NCI-H1048 (cell line): ENCODE measurements at places on chromosomes 4 and X.

- DNase-seq = no peak
Observed at GRCh38 chr4:137656661-137657060, 124.4 kb upstream of the PCDH18 start.

- no peak for DNase-seq
Observed at GRCh38 chr4:108301545-108302251, 133.0 kb upstream of the LEF1 start.

DNA sequence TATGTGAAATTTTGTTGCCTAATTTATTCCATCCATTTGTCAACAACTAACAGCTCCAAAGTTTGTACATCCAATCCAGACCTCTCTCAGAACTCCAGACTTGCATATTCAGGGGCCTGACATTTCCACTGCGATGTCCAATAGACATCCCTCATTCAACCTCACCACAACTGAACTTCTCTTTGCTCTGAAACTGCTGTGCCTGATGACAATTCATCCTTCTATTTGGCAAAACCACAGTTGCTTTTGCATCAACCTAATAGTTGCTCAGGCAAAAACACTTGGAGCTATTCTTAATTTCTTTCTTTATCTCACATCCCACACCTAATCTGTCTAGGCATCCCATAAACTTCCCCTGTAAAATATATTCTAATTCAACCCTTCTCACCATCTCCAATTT, 56.5 kb downstream of the ANTXR2 start:
- DNase-seq = no peak

DNA sequence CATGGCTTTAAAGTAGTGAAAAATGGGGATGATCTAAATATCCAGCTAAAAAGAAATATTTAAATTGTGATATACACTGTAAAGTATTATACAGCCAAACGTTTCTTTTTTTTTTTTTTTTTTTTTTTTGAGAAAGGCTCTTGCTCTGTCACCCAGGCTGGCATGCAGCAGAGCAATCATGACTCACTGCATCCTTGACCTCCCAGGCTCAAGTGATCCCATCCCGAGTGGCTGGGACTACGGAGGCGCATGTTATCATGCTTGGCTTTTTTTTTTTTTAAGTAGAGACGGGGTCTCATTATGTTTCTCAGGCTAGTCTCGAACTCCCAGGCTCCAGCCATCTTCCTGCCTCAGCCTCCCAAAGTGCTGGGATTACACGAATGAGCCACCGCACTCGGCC, 17.1 kb downstream of the SMIM14 start:
- DNase-seq = no peak

DNA sequence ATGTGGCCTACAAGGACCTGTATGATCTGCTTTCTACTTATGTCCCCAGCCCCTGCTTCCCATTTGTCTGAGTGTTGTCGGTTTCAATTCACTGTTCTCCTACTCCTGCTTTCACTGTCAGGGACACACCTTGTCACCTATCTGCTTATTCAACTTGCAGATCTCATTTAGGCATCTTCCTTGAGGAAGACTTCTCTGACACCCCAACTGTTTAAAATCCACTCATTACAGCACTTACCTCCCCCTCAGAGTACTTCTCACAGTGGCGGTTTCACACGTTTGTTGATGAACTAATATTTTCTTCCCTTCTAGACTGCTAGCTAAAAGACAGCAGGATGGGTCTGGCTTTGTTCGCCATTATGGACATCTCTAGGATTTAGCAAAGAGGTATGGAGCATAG, 279.9 kb upstream of the TET2 start:
- no peak for DNase-seq

GRCh38 chr4:24842356-24842755, 47.0 kb downstream of the SOD3 start:
- DNase-seq = no peak

DNA sequence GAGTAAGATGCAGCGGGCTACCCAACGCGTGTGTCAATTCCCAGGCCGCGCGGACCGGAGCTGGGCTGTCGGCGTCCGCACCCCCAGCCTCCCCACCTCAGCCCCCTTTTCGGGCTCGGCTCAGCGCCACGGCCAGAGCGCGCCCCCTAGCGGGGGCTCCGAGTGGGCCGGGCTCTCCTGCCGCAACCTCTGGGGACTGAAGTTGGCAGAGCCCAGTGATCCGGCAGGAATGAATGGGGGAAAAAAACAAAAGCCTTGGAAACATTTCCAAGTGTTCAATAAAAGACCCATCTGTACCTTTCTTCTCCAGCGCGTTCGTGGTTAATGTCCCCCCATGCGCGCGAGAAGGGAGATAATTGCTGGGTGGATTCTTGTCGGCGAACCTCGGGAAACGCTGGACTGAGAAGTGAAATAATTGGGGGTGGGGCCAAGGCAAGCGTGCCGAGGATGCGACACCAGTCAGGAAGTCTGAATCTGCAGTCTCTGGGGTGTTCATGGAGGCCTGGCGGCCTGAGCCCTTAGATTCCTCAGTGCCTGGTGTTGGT, 5.2 kb upstream of the ARX start:
- DNase-seq = no peak

DNA sequence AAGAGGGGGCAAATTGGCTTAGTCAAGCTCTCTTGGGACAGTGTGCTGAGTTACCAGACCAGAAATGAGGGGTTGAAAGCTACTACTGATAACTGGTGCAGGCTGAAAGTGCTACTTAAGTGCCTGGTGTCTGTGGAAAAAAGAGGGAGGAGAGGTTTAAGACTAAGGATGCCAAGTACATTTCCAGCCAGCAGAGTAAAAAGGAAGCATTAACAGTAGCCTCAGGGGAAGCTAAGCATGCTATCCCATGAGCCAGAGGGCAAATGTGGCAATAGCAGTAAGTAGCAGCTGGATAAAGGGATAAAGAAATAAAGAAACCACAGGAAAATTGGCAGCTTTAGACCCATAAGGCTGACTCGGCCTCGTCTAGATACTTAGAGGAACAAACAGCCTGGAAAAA, 196.3 kb upstream of the MAB21L2 start:
- DNase-seq = no peak

DNA sequence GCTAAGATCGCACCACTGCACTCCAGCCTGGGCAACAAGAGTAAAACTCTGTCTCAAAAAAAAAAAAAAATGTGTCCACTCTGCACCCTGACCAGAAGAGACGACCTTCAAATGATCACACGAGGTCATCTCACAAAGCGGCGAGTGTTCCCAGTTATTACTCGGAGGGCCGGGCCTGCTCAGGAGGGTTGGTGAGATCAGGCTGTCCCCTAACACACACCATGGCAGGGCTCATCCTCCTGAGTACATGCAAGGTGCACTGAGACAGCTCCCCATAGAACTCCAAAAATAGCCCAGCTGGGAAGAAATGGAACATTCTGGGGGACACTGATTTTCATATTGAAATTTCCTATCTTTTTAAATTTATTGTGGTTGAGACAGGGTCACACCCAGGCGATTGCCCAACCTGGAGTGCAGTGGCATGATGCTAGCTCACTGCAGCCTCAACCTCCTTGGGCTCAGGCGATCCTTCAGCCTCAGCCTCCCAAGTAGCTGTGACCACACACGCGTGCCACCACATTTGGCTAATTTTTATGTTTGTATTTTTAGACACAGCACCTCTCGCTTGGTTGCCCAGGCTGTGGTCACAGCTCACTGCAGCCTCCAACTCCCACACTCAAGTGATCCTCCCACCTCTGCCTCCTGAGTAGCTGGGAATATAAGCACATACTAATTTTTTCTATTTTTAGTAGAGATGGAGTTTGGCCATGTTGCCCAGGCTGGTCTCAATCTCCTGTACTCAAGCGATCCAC, 51.5 kb downstream of the DHRSX start:
- DNase-seq = no peak

- DNase-seq = no peak
Observed at GRCh38 chr4:145734576-145735346, 54.8 kb downstream of the C4orf51 start.

- DNase-seq = no peak
Observed at GRCh38 chr4:121799208-121799823, 1.8 kb upstream of the EXOSC9 start.

DNA sequence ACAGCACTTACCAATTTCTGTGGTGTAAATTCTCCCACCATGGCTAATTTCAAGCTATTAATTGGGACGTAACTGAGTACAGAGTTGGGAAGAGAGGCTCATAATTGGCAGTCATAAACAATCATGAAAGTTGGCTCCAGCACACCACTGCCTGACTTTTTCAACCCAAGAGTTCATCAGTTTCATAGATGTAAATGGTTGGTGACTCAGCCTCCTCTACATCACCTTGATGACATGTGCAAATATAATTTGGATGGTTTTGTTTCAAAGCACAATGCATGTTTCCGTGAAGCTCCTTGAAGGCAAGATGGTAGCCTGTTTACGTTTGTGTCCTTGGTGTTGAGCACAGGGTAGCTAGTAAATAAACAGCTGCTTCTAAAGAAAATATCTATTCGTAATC, 235.1 kb downstream of the LDB2 start:
- DNase-seq = no peak

GRCh38 chrX:10681167-10681566, 60.8 kb upstream of the MID1 start:
- DNase-seq = no peak

DNA sequence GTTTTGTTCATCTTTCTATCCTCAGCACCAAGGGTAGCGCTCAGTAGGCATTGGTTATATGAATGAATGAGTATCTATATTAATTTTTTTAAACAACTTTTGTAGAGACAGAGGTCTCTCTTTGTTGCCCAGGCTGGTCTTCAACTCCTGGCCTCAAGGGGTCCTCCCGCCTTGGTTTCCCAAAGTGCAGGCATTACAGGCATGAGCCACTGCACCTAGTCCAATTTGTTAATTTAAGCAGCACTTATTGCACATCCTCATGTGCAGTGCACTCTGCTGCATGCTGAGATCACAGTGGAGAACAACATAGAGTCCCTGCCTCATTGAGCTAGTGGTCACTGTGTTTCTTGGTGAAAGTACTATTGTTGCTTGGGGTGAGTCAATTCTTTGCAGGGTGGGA, 94.4 kb downstream of the NHSL2 start:
- no peak for DNase-seq

DNA sequence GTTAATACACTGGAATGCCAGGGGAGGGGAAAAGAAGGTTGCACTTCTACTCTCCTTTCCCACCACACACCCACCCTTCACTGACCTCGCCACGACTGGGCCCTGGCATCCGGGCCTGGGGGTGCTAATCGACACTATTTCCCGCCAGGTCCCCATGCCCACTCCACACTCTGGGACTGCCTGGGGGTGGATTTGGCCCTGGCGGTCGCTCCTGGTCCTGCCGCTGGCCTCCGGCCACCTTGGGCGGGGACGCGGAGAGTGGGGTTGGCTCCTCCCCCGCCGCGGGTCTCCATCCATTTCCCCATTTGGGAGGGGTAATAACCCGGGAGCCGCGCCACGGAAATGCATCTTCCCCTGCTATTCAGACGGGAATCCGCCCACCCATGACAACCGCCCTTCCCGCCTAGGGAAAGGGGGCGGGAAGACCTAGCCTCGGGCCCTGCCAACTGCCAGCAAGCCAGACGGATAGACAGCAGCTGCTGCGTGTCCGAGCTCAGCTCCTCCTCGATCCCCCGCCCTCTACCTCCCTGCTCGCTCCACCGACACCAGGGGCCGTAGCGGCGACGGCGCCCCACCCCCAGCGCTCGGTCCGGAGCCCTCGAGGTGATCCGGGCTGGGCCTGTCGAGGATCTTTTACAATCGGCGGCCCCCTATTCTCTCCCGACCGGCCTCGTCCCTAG, 78.1 kb downstream of the RLIM start:
- no peak for DNase-seq
